ENCODE measurements at places on chromosomes 4 and X.

DNA sequence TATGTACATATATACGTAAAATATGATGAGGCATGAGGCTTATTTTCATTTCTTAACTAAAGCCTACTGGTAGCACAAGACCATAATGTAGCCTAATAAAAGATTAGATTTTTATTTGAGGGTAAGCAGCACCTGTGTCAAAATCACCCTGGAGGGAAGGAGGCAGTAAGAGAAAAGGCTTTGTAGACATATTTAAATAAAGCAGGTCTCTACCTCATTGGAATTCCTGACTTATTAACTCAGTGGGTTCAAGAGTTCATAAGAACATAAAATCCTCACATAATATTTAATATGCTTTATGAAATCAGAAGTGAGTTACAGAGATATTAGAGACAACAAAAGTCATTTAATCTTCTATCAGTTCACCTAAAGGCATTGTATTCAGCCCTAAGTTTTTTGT lies 261.6 kb upstream of the ANKRD50 start:
- DNase-seq: peak; percentile 44

DNA sequence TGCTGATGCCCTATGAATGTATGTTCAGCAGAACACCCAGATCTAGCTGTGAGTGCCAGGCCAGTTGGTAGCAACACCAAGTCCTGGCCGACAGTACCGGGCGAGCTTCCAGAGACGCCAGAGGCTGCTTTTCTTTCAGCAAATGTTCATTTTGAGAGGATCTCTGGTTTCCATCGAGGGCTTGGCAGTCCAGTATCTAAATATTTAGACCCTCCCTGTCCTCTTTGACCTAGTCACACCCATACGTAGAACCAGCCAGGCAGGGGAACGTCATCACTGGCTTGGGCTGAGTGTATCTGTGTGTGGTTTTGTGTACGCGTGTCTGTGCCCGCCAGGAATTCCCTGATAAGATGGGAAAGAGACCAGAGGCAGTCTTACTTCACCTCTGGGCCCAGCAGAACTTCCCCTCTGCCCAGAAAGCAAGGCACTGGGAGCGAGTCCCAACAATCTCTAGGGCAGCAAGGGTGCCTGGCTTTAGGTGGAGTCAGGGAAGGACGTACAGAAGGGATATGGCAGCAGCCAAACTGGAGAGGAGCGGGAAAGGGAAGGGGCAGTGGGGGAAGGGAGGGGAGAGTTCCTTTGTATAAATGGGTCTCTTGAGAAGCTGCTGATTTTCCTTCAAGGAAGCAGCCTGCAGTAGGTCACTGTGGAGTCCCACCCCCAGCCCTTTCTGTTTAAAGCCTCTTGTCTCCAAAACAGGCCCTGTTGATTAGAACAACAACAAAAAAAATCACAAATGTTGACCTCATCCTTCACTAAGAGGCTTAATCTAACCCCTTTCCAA lies 15.0 kb upstream of the ELF4 start:
- no peak for DNase-seq

DNA sequence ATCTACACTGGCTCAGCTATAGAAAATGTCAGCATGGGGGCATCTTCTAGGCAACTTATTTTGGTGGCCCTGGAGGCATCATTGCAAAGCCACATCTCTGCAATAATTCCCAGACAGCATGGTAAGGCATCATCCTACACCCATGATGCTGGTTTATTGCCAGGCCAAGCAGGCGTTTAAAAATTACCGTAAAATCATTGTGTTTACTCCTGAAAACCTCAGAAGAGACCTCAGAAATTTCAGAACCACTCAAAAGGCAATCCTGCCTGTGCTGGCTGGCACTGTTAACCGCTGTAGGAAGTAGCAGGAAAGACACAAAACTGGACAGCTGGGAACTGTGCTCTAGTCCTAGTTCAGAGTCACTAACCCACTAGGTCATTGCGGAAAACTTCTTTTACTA lies 63.2 kb downstream of the MID1 start:
- DNase-seq: no peak

DNA sequence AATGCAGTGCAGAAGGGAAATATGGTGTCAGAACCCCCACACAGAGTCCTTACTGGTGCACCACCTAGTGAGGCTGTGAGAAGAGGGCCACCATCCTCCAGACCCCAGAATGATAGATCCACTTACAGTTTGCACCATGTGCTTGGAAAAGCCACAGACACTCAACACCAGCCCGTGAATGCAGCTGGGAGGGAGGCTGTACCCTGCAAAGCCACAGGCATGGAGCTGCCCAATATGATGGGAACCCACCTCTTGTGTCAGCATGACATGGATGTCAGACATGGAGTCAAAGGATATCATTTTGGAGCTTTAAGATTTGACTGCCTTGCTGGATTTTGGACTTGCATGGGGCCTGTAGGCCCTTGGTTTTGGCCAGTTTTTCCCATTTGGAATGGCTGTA lies 34.2 kb upstream of the PGM2 start:
- DNase-seq: no peak

GRCh38 chr4:161133586-161134276 lies 1030.1 kb downstream of the FSTL5 start:
- no peak for DNase-seq

GRCh38 chr4:95379633-95380032 lies 169.1 kb downstream of the UNC5C start:
- no peak for DNase-seq

- no peak for DNase-seq
Measured at GRCh38 chr4:123741906-123742305, 345.3 kb downstream of the SPRY1 start.

DNA sequence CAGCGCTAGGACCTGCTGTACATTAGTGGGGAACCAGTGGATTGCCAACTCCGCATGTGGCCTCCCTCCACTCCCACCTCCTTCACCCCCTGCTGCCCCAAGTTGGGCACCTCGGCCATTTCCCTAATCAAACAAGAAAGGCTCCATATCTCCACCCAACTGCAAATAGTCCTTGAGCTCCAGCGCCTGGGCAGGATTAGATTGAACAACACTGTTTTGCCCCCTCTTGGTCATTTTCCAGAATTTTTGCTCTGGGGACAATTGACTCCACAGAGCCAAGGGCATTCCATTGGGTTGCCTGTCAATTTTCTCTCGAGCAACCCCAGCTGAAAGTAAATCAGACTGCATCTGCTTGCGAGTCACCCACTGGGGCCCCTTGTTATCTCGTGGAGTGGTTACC lies 29.6 kb downstream of the CXCL13 start:
- DNase-seq: no peak

GRCh38 chr4:178086320-178086719 lies 644.1 kb upstream of the AGA start:
- no peak for DNase-seq

DNA sequence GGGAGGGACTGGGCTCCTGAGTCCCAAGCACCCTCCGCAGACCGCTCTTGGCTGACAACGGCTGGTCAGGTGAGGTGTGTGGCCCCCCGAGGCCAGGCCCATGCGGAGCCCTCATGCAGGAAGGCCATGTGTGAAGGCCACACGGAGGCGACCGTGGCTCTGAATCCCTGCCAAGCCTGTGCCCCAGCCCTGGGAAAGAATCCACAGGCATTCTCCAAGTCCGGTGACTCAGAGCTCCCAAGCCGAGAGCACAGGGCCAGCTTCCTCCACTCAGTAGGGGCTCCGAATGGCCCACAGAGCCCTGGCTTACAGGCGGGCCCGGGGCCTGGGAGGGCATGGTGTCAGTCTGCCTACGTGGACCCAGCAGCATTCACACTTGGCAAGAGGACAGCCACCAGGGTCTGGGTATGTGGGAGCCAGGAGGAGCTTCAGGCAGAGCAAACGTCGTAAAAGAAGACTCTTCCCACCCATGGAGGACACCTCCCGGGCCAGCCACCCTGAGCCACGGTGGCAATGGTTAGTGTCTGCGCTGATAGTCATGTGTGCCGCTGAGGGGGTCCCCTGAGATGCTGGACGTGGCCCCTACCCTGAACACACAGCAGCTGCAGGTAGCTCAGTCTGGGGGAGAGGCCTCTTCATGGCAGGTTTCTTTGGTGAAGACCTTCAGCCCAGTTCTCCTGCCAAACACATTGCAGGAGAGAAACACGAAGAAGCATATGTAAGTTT lies 105.7 kb downstream of the PSAPL1 start:
- peak; percentile 73 for DNase-seq

DNA sequence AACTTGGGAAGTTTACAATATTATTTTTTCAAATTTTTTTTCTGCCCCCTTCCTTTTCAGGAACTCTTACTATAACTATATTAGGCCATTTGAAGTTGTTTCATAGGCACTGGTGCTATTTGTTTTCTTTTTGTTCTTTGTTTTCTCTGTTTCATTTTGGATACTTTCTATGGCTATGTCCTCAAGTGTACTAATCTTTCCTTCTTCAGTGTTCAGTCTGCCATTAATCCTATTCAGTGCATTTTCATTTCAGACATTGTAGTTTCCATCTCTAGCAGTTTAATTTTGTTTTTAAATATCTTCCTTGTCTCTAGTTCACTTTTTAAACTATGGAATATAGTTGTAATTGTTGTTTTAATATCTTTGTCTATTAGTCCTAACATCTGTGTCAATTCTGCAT lies 48.0 kb upstream of the SMAD1 start:
- DNase-seq: no peak

- DNase-seq: no peak
Measured at GRCh38 chr4:166518776-166519175, 645.7 kb downstream of the TLL1 start.

- no peak for DNase-seq
Measured at GRCh38 chr4:78556665-78557064, 5.1 kb downstream of the ANXA3 start.

DNA sequence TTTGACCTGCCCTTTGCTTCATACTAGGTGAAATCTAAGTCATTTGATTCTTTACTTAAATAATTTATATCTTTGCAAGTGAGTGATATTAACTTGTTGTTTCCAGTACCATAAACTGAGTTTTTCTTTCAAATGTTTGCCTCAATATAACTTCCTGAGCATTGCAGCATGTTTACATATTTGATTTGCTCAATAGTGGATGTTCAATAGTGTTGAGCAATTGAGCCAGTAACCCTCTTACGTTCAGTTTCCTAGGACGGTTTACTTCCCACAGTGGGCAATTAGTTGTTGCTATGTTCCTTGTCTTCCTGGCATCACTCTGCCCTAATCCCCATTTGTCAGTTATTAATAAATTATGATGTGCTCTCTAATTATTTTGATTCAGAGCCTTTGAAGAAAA lies 278.5 kb downstream of the EPHA5 start:
- no peak for DNase-seq

- no peak for DNase-seq
Measured at GRCh38 chrX:131734621-131735020, 190.7 kb downstream of the OR13H1 start.

DNA sequence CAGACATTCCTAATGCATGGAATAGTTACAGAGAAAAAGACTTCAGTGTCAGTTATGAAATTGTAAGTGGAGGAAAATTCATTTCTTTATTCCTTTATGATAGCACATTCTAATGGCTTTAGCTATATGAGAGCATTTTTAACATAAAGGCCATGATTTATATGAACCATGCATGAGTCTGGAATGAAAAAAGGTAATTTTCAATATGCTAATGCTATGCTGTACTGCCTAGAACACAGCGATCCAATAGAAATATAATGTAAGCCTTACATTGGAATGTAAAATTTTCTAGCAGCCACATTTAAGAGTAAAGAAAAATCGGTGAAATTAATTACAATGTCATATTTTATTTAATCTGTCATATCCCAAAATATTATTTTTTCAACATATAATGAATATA lies 932.0 kb downstream of the C4orf33 start:
- DNase-seq: no peak

DNA sequence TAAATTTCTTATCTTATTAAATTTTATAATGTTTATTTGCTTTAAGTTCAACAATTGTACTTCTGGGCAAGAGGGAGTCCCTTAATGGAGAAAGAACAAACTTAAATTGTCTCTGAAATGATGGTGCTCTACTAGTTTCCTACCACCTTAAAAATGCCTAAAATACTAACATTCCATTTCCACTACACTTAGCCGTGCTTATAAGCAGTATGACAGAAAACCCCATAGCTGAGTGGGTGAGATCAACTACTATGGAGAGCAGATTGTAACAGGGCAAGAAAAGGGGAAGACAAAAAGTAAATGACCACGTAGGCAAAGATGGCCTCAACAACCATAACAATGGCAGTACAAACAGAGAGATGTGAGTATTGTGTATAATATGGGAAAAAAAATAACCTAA lies 35.0 kb downstream of the RFC1 start:
- no peak for DNase-seq

DNA sequence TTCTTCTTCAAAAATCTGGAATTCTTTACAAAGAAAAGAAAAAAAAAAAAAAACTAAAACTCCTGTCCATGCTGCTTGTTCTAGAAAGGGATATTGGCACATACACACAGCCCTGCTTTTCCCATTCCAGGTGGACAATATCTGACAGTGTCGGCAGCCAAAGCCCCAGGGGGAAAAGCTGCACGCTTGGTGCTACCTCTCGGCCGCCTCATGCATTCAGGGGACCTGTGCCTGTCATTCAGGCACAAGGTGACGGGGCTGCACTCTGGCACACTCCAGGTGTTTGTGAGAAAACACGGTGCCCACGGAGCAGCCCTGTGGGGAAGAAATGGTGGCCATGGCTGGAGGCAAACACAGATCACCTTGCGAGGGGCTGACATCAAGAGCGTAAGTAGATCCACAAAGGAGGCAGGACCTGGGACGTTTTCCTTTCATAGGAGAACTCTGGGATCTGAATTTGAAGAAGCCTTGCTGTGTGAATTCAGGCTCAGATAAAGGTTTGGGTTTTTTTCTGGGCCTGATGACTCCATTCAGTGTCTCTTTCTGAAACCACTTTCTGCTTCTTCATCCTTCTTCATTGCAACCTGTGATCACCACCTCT lies 71.9 kb downstream of the NPNT start:
- DNase-seq: no peak

DNA sequence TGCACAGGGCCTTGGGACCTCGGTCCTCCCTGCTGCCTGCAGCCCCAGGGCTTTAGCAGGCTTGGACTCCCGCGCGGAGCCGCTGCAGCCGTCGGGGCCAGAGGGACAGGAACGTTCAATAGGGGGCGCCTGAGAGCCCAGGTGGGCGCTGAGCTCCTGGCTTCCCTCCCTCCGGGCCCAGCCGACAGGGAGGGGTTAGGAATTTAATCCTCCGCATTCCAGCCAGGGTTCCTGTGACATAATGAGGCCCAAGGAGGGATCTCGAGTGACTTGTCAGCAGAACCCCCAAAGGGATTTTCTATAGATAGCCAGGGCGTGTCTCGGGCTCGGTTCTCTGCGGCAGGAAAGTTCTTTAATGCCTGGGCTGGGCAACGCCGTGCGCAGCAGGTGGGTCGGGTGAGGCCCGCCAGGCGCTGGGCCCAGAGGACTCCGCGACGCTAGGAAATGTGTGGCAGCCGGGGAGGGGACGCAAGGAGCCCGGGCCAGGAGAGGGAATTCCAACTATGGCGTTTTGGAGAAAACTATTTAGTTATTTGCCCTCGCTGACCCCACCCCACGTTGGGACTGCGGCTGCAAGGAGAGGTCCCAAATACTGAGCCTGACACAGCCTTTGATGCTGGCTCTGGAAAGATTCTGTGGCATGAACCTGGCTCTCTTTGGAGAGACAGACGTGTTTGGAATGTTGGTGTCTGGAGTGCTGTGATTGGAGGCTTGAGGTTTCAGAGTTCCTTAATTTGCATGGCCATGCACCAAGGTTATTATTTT lies 285.2 kb upstream of the GATB start:
- DNase-seq: peak; percentile 83
